ENCODE measurements at places on chromosomes 16 and 17.

GRCh38 chr17:31510308-31511194 is 119.1 kb downstream of the RAB11FIP4 start:
- DNase-seq, result no peak

DNA sequence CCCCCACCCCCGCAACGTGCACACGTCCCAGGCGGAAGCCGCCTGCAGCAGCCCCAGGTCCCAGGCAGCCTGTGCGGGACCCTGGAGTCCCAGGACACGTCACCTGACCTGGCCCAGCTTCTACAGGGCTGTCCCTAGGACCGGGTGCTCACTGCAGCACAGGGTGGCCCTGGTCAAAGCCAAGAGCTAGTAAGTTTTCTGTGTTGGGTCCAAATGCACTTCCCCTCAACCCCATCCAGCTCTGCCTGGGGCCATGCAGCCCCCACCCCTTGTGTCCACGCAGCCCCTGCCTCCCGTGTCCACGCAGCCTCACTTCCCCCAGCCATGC is 22.1 kb upstream of the PVALEF start:
- no peak for DNase-seq

GRCh38 chr17:61551255-61551742 is 39.7 kb downstream of the NACA2 start:
- no peak for DNase-seq

- DNase-seq, result no peak
Observed at GRCh38 chr17:35373534-35373983, at the start of gene SLFN11. Gene SLFN11, minus strand, starts transcription at chr17:35373621. Its CDS starts 9,814 bp downstream, at chr17:35363807.

DNA sequence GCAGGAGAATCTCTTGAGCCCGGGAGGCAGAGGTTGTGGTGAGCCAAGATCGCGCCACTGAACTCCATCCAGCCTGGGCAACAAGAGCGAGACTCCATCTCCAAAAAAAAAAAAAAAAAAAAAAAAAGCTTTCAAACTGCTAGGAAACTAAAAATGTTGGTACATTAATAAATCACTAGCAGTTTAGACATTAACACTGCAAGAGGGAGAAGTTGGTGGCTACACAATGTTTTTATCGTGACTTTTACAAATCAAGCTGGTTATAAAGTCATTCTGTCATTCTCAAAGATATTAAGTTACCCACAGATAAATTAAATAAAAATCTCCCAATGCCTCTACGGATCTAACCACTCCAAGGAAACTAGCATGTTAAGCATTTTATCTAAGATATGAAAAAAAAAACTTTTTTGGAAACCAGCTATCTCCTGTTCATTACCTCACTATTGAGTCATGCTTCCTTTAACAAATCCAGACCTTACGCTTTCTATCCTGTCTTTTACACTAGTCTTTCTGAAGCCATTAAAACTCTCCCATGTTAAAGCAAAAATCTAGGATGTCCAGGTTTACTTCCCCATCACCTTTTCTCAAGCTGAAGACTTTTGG is 85.9 kb upstream of the SMURF2 start:
- DNase-seq, result no peak

GRCh38 chr17:8227238-8227581 is 16.8 kb upstream of the AURKB start:
- DNase-seq, result no peak

Data from T1000 (cell line).